ENCODE measurements at places on chromosomes 13 and 19.

- DNase-seq = no peak
Measured at GRCh38 chr19:15672580-15673175, at the start of gene CYP4F12. TSS of gene CYP4F12 (plus strand) at chr19:15673087. CDS start at chr19:15673530, 443 bp downstream.

DNA sequence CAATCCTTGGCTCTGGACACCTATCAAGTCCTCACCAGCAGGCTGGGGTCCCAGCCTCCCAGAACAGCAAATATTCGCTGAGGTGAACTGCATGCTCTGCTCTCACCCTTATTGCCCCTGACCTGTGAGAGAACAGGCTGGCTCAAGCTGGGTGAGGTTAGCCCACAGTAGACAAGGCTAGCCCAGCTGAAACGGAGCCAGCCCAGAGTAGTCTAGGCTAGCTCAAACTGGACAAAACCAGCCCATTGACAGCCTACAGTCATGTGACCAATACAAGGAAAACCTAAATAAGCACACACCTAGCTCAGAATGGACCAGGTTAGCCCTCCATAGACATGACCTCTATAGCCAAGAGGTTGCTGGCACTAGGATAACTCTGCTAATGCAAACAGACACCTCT is 38.4 kb downstream of the CCL25 start:
- no peak for DNase-seq

DNA sequence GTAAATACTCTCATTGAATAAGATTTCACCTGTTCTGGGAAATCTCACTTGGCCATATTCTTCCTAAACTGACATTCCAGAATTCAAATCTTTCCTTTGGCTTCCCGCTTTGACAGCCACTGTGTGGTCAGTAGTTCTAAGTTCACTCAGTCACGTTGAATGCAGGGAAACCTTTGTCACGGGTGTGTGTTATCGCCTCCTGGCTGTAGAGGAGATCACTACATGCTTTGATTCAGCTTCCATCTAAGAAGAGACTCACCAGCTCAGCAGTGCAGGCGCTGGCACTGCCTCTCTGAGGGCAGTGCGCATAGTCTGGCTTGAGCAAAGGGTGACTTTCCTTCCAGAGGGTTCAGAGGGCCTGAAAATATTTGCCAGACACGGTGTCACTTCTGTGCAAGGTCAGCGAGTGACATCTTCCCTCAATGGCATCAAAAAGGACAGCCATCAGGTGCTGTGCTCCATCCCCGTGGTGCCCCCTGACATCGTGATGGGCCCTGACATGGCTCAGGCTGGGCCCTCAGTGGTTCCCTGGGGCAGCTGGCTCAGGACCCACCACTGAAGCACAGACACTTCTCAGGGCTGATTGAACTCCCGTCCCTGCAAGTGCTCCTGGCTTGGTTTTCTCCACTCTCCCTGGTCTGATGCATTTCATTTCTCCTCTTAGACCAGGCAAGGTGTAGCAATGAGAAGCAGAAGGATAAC is 635.4 kb upstream of the ARGLU1 start:
- DNase-seq = no peak

- no peak for DNase-seq
Measured at GRCh38 chr13:52842441-52842840, 6.0 kb downstream of the PCDH8 start.

DNA sequence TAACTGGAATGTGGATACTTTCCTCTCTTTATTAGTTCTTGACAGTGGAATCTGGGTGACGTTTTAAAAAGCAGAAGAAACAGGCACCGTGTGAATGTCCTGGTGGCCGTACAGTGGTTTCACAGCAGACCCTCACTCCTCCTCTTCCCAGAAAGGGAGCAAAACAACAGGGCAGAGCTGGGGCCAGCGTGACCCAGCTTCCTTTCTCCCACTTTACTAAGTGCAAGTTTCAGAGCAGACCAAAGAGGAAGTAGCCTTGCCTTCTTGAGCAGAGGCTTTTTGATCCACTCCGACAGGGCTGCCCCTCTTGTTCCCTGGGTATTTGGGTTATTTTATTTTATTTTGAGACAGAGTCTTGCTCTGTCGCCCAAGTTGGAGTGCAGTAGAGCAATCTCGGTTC is 19.6 kb upstream of the C19orf33 start:
- no peak for DNase-seq
